Activated CD4-positive, alpha-beta T cell treated with anti-CD3 and anti-CD28 coated beads, Interleukin-2, amount 10 ng/mL, durations not matched to agents 24 days and 14 days (primary cell): ENCODE measurements at places on chromosomes 16 and 17. TPM values are rescaled to one million over a fixed set of nuclear protein-coding genes. Genes with fewer than 3 reads are reported as not detected.

PRKCB gene
- 79.9 and 84.2 TPM in 2 replicates for total RNA-seq

DNA sequence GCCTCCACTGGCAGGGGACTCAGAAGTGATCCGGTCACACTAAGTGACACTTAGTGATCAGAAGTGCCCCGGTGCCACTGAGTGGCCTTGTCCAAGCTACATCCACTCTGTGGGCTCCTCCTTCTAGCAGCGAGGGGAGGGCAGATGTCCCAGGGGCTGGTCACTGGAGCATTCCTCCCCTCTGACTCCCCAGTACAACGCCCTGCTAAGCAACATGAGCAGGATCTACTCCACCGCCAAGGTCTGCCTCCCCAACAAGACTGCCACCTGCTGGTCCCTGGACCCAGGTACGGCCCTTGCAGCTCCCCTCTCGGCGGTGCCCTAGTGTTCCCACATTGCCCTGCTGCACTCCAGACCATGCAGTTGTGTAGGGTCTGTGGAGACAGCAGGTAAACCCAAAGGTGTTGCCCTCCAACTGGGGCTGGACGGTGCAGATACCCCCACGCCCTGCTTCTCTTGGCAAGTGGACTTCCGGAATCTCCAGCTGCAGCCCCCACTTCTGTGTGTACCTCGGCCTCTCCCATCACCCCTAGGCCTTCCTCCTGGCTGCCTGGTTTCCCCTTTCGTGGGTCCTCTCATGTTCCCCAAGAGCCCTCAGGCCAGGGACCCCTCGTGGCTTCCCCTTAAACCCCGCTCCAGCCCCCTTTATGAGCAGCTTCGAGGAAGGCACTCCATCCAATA lies 2.1 kb downstream of the ACE start:
- peak; percentile 94 for DNase-seq
- peaks cover 16% of the 10 kb centered on the region for H3K4me1 ChIP-seq
- H3K27ac ChIP-seq, result no peak overlapping the region
- no peak overlapping the region for H3K4me3 ChIP-seq

DNA sequence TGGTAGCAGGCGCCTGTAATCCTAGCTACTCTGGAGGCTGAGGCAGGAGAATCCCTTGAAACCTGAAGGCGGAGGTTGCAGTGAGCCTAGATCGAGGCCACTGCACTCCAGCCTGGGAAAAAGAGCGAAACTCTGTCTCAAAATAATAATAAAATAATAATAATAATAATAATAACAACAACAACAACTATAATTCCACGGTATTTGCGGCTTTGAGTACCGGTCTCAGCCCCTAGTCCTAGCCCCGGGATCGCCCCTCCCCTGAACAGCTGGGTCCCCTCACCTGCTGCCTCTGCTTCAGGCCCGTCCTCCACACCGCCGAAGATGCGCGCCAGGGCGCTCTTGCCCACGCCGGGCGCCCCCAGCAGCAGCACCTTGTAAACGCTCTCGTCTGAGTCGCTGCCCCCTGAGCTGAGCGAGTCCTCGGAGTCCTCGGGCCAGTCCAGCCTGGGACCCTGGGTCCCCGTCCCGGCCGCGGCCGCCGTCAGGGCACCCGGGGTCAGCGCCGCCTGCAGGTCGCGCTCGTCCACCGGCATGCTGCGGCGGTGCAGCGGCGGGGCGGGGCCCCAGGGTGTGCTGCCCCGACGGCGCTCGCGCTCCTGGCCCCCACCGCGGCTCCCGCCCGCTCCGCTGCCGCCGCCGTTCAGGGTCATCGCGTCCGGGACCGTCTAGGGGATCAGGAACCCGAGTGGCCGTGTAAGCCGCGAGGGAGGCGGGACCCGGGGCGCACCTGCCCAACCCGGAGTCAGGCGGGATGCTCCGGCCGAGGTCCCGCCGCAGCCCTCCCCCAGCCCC lies 611 bp downstream of the RRAD start:
- peak overlapping the region; percentile 75 for H3K4me3 ChIP-seq
- no peak overlapping the region for H3K27ac ChIP-seq
- peak; percentile 84 for DNase-seq
- no peaks in the 10 kb centered on the region for H3K36me3 ChIP-seq

- H3K27me3 ChIP-seq, result peaks cover 8% of the 10 kb centered on the region
- DNase-seq, result peak; percentile 63
- peak overlapping the region; percentile 82 for H3K27ac ChIP-seq
These were observed 16.4 kb upstream of the SLC16A11 start for GRCh38 chr17:7060165-7060891.
